ENCODE measurements at places on chromosomes 2 and 18.

DNA sequence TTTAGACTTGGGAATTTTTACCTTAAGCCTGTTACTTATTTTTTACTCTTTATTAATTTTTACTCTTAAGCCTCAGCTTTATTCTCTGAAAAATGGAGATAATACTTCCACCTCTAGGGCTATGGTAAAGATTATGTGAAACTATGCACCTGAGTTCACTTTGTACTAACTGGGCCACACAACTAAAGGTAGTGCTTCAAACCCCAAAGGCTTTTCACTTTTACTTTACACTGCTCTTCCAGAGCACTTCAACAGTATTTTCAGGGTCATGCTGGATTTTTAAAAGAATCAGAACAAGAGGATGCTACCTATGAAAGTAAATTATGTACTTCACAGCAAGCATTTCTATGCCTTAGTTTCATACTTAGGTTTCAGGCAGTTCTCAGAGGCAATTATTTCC is 27.8 kb downstream of the MEX3C start:
- DNase-seq = no peak

GRCh38 chr2:23505984-23506380 is 121.0 kb downstream of the KLHL29 start:
- no peak for DNase-seq

GRCh38 chr2:1371082-1371481 is 42.2 kb upstream of the TPO start:
- no peak for DNase-seq

DNA sequence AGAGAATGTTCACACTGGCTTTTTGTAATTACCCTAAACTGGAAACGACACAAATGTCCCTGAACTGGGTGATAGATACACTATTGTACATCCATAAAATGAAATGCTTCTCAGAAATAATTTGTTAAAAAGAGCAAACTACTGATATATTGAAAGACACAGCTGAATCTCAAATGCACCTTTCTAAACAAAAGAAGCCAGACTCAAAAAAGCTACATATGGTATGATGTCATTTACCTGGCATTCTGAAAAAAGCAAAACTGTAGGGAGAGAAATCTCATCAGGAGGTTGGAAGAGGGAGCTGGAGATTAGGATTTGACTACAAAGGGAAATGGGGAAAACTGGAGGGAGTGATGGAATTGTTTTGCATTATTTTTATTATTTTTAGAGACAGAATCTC is 12.0 kb downstream of the SLC38A11 start:
- no peak for DNase-seq

DNA sequence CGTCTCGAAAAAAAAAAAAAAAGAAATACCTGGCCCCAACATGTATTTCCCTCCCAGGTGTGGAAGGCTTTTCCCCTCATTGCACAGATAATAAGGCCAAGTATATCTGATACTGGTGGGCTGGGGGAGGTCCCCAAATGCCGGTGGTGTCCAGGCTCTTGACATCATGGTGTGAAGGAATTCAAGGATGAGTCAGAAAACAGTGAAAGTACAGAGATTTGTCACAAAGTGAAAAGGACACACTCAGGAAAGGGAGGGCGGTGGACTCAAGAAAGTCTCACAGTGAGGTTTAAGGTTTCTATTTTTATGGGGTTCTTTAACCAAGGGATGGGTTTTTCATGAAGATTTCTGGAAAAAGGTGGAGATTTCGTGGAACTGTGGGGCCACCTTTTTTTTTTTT is 37.8 kb upstream of the FZD5 start:
- no peak for DNase-seq

- DNase-seq = no peak
Measured at GRCh38 chr18:22197668-22198067, 28.3 kb downstream of the GATA6 start.

- no peak for DNase-seq
Measured at GRCh38 chr2:116749994-116750393, 1064.5 kb upstream of the DDX18 start.

GRCh38 chr2:21256006-21256405 is 132.2 kb downstream of the TDRD15 start:
- no peak for DNase-seq

GRCh38 chr2:178275600-178275999 is 81.3 kb downstream of the OSBPL6 start:
- no peak for DNase-seq

GRCh38 chr18:75208155-75208835 is 644 bp downstream of the PTGR3 start:
- DNase-seq = no peak

DNA sequence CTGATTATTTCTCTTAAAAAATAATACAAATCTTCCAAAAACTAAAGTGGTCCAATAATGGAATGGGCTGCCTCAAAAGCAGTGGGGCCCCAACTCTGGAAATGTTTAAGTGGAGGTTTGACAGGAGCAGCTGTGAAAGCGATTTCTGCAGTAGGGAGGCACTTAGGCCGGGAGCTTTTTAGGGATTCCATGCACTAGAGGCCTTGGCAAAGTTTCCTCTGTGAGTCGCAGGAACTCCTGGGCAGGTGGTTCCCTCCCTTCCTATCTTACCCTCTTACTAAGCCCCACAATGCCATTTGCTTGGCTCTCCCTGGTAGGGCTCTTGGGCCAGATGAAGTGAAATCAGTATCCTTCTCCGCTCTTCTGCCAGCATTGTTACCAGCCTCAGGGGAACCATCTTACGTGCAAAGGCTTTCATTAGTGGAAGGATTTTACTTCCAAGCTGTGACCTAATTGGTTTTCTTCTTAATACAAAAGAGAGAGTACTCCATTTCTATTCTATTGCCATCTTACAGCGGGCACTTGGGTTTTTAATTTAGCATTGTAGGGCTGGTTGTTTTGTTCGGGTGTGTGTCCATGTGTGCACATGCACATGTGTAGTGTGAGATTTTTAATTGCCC is 34.3 kb upstream of the C18orf32 start:
- no peak for DNase-seq

GRCh38 chr2:230130668-230131364 is 62.1 kb upstream of the SLC16A14 start:
- no peak for DNase-seq

DNA sequence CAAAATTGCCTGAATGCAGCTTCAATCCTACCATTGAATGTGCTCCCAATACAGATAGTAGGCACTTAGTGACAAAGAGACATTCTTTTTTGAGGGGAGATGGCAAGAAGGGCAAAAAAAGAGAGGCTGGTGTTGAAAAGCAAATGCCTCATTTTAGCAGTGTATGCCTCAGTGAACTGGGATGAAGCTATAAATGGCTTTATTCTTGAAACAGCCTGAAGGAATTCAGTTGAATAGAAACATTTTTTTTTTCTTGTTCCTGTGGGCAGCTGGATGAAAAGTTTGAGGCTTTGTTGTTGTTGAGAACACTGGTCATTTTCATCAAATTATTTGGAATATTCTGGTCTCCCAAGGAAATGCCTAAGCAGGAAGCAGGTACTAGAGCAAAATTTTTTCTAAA is 228.9 kb downstream of the RNF144A start:
- no peak for DNase-seq

- no peak for DNase-seq
Measured at GRCh38 chr2:221753401-221753800, 181.3 kb upstream of the EPHA4 start.
